Stomach (tissue), 19 donors: ENCODE measurements at places on chromosomes 7 and 10. TPM values are rescaled to one million over a fixed set of nuclear protein-coding genes. Genes with fewer than 3 reads are reported as not detected.

GRCh38 chr10:117727421-117727820 is 184.9 kb downstream of the EMX2 start:
- H3K4me1 ChIP-seq = no peaks in the 10 kb centered on the region
- peaks cover 51% of the 10 kb centered on the region for H3K27me3 ChIP-seq
- no peak overlapping the region for H3K4me3 ChIP-seq
- no peaks in the 10 kb centered on the region for H3K36me3 ChIP-seq
- H3K27ac ChIP-seq = no peak overlapping the region

GRCh38 chr10:95792211-95792780 is 36.3 kb downstream of the ENTPD1 start:
- no peaks in the 10 kb centered on the region for H3K36me3 ChIP-seq
- no peaks in the 10 kb centered on the region for H3K4me1 ChIP-seq
- DNase-seq = no peak

GRCh38 chr10:4343873-4344272 is 482.1 kb upstream of the AKR1E2 start:
- no peaks in the 10 kb centered on the region for H3K36me3 ChIP-seq
- H3K27ac ChIP-seq = peak overlapping the region; percentile 59
- no peak overlapping the region for H3K4me3 ChIP-seq
- H3K27me3 ChIP-seq = no peaks in the 10 kb centered on the region
- peak; percentile 22 for DNase-seq

DNA sequence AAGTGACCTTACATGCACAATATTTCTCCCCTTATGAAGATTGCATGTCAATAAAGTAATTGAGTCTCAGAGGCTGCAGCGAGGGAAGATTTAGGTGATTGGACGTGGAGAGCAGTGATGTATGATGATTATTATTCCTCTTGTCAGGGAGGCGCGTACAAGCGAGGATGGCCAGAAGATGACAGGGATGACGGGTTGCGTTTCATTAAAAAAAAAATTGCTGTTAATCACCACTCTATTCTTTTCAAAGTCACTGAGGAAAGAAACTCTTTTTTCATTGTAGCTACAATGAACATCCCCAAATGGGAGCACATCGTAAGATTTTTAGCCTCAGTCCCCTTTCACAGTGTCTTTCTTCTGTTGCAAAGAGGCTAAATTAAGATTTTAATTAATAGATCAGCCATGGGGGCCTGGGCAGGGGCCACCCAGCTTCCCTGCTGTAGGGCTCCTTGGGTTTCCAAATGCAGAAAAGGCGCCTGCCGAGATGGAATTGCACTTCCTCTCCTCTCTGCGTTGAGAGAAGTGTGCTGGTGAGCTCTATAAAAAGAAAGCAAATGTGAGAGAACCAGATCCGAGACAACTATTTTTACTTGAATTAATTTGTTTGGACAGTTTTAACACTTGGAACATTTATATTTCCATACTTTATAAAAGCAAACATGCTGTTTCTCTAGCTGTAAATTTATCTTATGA is 998.1 kb downstream of the LRMDA start:
- peak overlapping the region; percentile 52 for H3K27ac ChIP-seq
- no peak for DNase-seq
- peaks cover 35% of the 10 kb centered on the region for H3K4me1 ChIP-seq
- H3K36me3 ChIP-seq = no peaks in the 10 kb centered on the region

DNA sequence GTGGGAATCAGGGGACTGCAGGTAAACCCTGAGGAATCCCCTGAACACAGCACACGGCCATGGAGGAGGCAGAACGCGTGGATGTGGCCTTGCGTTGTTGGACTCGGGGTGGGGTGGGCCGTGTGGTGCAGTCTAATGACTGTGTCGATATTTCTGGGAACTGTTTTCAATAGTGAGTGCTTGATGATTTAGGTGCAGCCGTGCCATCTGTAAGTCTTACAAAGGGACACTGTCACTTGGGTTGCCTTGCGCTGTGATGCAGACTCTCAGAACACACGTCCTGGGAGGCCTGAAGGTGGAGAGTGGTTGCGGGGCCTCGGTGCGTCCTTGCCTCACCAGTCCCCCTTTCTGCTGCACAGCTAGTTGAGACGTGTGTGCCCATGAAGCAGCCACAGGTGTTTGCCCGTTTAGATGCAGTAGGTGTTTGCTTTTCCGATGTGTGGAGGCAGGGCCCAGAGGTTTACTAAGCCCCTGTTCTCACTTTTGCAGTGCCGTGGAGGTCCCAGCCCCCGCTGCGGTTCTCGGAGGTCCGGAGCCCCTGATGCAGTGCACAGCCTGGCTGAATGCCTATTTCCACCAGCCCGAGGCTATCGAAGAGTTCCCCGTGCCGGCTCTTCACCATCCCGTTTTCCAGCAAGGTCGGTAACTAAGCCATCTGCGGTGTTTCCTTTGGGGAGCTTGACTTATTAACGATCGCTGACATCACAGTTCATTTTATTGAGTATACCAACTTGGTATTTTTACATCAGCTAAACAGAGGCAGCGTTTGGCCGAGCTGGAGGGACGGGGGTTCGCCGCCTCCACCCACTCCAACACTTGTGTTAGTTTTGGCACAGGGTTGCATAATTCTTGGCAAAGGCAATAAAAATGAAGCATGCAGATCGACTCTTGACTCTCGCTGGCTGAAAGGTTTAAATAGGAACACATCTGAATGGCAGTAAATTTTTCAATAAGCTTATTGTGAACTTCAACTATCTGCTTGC is 240.7 kb downstream of the MGMT start:
- H3K27me3 ChIP-seq = no peaks in the 10 kb centered on the region
- H3K36me3 ChIP-seq = no peaks in the 10 kb centered on the region
- H3K4me1 ChIP-seq = peaks cover 12% of the 10 kb centered on the region
- DNase-seq = no peak
- no peak overlapping the region for H3K4me3 ChIP-seq

The OR6B1 gene
- polyA plus RNA-seq = not detected
